ENCODE measurements at places on chromosomes 16 and 17.
A peak's percentile ranks its signal among the peaks of the same experiment; 100 is the strongest.

DNA sequence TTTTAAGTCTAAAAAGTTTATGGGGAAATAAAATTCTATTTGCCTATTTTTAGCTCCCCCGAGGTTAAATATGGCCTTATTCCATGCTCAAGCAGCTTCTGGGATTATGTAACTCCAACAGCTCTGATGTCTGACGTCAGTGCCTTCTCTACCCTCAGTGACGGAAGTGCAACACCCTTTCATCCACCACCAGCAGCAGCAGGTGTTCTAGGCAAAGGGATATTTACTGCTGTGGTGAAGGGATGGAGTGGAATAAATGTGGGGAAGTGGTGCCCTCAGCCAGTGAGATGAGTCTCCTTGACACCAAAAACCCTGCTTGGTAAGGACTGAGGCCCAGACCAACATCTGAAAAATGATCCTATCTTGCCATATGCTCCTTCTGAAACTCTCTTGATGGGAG lies 247.4 kb downstream of the SHISA9 start:
- no peak for DNase-seq

GRCh38 chr17:81043725-81044427 lies 8.9 kb downstream of the BAIAP2 start:
- DNase-seq: peak; percentile 27

DNA sequence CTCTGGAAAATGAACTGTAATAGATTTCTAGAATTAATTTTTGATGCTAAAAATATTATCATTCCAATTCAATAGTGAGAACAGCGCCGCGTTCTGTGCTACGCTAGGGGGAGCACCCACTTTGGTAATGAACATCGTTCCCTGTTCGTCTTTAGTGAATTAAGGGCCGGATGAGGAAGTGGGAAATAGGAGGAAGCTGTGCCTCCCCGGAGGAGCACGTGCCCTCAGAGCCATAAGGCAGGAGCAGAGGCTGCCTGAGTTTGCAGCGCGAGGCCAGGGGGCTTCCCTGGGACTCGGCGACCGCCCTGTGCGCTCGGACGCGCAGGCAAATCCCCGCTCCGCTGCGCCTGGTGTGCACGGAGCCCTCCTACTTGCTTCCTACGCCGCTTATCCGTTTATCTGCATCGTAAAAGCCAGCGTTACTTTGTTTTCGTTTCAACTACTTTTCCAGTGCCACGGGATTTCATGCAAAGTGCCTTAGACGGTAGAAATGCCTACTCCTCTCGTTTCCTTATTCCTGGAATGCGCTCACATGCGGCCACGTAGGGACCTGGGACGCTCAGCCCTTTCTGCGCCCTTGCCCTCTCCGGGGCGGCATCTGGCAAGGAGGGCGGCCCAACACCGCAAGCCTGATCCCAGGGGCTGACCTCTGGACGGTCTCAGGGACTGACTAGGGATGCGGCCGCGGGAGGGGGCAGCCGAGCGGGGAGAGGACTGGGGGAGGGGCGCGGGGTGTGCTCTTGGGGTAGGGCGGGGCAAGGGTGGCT lies 76.4 kb downstream of the KCNJ12 start:
- DNase-seq: peak; percentile 79

DNA sequence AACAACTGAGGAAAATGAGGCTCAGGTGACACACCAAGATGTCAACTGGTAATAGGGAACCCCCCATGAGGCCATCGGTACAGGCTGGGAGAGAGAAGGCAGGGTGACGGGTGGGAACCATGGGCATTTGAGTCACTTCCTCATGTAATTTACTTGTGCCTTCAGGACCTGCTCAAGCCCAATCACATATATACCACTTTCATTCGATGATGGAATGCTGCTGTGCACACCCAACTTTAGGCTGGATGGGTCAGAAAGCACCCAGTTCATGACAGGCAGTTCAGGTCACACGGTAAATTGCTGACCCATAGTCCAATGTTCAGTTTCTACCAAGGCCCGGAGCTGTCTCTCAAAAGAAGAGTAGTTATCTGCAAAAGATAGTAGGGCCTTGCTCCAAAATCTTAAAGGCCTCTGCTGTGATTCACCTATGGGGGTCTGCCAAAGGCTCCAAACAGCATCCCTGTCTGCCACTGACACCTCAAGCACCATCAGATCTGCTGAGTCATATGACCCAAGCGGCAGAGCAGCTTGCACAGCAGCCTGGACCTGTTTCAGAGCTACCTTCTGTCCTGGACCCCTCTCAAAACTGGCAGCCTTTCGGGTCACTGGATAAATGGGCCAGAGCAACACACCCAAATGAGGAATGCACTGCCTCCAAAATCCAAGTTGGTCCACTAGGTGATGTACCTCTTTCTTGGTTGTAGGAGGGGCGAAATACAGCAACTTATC lies 24.7 kb downstream of the ZZEF1 start:
- DNase-seq: no peak

GRCh38 chr16:72532906-72533410 lies 361.0 kb upstream of the PMFBP1 start:
- DNase-seq: peak; percentile 25

GRCh38 chr17:77306048-77306789 lies 165.4 kb downstream of the SEC14L1 start:
- DNase-seq: no peak

- no peak for DNase-seq
Observed at GRCh38 chr17:44887971-44888954, 11.0 kb downstream of the EFTUD2 start.

- DNase-seq: no peak
Observed at GRCh38 chr16:12348733-12349704, 372.5 kb downstream of the SNX29 start.

GRCh38 chr16:70729292-70729691 lies 43.4 kb upstream of the MTSS2 start:
- no peak for DNase-seq

DNA sequence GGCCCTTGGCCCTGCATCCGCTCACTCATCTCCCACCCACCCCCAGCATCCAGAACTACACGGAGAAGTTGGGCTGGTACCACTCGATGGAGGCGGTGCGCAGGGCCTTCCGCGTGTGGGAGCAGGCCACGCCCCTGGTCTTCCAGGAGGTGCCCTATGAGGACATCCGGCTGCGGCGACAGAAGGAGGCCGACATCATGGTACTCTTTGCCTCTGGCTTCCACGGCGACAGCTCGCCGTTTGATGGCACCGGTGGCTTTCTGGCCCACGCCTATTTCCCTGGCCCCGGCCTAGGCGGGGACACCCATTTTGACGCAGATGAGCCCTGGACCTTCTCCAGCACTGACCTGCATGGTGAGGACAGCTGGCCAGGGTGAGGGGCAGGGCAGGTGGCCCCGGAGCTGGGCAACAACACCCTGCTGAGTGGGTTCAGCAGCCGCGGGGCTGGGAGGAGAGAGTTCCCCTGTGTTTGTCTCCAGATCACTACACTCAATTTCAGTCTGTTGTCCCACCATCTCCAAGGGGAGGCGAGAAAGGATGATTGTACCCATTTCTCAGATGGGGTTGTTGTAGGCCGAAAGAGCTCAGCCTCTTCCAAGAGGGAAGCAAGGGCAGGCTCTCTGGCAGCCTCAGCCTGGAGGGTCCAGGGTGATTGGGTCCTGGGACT lies 14.4 kb downstream of the MMP15 start:
- DNase-seq: no peak

DNA sequence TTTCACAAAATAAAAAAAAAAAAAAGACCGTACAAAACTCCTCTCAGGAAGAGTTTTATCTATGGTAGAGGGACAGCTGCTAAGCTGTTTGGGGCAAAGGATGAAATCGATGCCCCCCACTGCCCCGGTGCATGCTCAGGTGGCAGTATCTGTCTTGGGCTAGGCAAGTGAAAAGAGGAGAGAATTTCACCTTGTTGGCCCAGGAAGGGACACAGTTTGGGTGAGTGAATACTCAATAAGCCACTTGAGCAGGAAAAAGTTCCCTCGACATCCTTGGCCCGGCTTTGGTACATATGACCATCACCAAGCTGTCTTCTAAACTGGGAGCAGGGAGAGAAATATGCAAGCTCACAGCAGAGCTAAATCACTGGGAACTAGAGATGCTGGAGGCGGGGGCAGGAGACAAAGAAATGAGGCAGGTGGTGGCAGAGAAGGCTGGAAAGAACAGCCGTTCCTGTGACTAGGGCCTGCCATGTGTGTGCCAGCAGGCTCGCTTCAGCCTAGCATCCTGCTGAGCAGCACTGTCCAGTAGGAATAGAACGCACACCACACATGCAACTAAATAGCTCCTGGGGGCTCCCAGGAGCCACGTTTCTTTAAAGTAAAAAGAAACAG lies 8.2 kb upstream of the EIF1 start:
- no peak for DNase-seq

GRCh38 chr17:8781776-8782175 lies 17.4 kb downstream of the MFSD6L start:
- no peak for DNase-seq

DNA sequence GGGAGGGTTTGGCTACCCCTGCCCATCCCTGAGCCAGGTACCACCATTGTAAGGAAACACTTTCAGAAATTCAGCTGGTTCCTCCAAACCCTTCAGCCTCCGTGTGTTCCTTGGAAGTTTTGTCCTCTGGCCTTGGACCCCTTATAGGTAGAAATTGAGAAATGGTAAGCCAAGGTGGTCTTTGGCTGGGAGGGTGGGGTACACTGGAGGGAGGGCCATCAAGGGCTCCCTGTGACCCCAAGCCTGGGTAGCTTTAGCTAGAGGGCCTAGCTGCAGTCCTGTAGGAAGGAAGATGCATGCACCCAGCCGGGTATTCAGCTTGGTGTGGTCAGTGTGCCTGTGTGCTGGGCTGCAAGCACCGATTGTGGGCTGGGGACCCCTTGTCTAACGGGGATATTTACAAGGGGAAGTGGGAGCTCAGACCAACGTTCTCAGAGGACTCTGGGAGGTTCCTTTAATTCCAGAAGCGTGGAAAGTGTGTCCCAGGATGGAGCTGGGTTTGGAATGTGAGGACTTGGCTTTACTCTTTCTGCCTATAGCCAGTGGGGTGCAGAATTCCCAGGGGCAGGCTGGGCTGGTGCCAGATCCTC lies 6.8 kb downstream of the NAT9 start:
- no peak for DNase-seq

DNA sequence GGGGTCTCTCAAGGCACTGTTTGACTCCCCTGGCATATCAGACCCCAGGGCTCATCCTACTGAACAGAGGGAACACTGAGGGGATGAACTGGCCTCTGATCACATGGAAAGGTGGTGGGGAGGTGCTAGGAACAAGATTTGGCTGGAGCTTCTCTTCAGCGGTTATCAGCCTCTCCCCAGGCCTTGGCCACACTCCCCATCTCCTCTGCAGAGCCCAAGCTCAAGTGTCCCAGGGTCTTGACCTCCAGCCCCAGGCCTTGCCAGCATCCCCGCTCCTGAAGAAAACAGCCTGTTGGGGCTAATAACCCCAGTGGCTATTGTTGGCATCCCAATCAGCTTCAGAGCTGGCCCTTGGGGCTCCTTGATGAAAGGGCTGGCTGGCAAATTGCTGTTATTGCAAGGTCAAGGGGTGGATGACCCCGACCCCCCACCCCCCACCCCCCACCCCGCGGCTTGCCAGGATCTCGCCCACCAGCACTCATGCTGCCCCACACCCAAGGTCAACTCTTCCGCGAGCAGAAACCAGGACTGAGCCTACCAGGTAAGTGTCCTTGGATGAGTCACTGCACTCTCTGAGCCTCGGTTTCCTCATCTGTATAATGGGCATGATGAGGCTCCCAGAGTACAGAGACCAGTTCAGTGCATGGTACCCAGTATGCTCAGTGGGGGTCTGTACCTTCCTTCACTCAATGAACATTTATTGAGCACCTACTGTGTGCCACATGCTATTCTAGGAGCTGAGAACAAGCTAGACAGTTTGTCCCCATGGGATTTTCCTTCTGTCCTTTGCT lies 18.8 kb upstream of the FAM83G start:
- no peak for DNase-seq
